ENCODE measurements at places on chromosomes 5 and 9. TPM values are rescaled to one million over a fixed set of nuclear protein-coding genes. Genes with fewer than 3 reads are reported as not detected.

Gene SH3GL2
- not detected for total RNA-seq

Gene GAS1
- 1.6 TPM for total RNA-seq

Gene PCDHGC3
- 10.2 TPM for total RNA-seq

DNA sequence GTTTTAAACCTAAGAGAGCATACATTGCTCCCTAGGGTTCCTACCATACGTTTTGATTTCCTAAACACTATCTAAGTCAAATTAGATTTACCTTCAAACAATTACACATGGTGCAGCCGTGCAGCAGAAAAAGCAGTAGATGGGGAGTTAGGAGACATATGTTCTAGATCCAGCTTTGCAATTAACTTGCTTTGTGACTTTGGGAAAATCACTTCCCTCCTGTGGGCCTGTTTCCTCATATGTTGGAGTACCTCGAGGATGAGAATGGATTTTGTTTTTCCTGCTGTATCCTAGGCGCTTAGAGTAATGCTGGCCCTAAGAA, 711 bp downstream of the MRPL50 start:
- no peak for DNase-seq

DNA sequence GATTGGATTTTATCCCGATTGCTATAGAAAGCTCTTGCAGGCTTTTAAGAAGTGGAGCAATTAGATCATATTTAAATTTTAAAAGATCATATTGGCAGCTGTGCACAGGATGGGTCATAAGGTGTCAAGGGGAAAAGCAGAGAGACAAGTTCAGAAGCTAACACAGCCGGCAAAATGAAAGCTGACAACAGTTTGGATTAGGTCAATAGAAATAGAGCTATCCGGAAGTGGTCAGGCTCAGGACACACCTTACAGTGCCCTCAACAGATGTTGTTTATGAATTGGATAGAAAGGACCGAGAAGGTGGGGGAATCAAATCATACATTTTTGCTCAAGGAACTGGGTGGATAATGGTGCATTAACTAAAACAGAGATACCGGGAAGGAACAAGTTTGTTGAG, 46.3 kb upstream of the MARCHF11 start:
- no peak for DNase-seq

DNA sequence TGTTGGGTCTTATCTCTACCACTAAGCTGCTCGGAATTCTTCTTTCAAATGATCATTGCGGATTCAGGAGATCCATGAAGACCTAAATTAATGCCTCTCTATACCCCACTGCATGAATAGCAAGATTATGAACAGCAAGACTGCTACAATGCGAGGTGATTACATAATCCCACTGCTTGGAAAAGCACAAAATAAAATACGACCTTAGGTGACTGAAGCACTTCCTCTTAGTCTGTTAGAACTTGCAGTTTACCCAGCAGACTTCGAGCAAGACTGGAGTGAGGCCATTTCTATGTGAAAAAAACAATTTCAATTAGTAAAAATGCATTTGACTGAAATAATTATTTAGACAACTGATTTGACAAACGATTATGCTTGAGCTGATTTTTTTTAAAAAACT, 59.8 kb downstream of the SH3RF2 start:
- no peak for DNase-seq

DNA sequence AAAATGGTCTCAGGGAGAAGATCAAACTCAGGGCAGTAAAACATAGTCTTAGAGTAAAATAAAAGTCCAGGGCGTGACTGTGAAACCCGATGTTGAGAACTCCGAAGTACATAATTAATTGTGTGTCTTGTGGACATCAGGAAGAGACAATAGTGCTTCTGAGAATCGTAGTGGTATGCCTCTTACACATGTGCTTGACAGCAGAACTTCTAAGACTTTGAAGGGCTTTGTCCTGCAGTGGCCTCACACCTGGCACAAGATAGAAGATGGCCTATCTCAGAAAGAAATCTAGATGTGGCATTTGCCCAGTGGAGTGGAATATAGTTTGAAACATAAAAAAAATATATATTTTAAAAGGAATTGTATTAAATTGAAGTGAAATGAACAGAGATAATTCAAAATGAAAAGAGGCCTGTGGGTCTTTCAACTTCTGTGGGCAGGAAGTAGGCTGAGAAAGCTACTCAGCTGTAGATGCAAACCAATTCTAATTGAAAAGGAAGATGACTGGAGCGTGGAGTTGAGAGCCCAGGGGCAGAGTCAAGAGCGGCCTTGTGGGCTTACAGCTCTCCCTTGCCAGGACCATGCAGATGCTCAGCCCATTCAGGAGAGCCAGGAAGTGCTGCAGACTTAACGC, 468.4 kb downstream of the KDM4C start:
- no peak for DNase-seq

DNA sequence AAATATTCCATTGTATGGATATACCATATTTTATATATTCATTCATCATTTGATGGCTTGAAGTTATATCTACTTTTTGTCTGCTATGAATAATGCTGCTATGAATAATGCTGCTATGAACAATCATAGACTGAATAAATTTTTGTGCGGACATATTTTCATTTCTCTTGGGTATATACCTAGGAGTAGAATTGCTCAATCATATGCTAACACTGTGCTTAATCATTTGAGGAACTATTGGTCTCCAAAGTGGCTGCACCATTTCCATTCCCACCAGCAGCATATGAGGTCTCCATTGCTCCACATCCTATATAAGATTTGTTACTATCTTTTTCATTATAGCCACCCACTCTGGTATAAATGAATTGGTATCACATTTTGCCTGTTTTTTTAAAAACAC, 18.3 kb upstream of the TEK start:
- DNase-seq: no peak

DNA sequence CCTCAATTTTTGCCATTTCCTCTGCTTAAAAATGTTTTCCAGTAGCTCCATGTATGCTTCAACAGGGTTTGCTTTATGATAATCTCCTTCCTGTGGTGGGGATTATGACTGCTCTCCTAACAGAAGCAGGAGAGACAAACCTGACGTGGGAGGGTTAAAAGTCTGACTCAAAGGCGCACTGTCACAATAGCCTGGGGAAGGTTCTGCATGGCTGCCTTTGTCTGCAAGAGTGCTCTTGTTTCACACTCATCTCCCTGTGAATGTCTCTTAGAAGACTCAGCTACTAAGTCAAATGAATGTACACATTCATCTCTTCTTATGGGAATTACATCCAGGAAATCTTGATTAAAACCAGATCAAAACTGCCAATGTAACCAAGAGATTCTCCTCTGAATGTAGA, 90.9 kb upstream of the MTAP start:
- no peak for DNase-seq

DNA sequence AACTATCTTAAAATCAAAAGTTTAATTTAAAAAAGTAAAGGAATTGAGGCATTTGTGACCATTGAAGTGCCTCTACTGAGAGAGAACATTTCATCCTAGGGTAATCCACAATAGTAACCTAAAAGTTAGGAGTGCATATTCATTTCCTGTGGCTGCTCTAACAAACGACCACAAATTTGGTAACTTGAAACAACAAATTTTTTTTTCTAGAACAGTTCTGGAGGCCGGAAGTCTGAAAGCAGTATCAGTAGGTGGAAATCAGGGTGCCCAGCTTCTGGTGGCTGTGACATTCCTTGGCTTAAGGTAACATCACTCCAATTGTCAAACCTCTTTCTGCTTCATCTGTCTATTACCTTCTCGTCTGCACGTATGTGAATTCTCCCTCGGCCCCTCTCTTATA, 67.1 kb upstream of the SSBP2 start:
- DNase-seq: no peak

- DNase-seq: no peak
These were observed 107.0 kb upstream of the CLINT1 start for GRCh38 chr5:157965989-157966388.

DNA sequence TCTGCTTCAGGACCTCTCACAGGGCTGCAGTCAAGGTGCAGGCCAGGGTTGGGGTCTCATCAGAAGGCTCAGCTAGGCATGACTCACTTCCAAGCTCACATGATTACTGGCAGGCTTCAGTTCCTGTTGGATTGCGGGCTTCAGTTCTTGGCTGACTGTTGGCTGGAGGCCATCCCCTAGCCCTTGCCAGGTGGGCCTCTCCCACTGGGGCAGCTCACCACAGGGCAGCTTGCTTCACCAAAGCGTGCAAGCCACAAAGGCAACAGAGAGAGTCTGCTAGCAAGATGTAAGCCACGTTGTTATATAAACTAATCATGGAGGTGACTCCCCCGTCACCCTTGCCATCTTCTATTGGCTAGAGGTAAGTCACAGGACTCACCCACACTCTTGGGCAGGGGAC, 14.4 kb downstream of the CPLX2 start:
- DNase-seq: peak; percentile 32

GRCh38 chr5:138271281-138271680, 3.1 kb downstream of the GFRA3 start:
- no peak for DNase-seq

Data from lung microvascular endothelial cell (primary cell).